ENCODE measurements at places on chromosomes 11 and 22. TPM values are rescaled to one million over a fixed set of nuclear protein-coding genes. Genes with fewer than 3 reads are reported as not detected.

Gene PDE2A
- 19.6 TPM for total RNA-seq

Gene CSF2RB
- 2.8 TPM for total RNA-seq

DNA sequence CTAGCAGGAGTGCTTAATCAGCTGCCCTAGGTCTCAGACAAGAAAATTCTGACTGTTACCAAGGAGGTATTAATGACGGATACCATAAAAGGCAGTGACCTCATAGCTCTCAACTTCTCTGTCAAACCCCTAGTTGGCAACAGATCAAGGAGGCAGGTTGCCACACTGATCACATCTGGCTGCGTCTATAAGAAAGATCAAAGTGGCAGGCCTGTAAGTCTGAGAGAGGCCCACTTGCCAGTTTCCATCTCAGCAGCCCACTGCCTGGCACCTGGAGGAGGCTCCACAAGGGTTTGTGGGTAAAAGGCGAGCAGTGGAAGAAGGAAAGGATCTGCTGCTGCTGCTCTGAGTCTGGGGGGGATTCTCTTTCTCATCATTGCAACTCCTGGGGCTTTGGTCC lies 239.6 kb upstream of the MPPED2 start:
- H3K4me1 ChIP-seq = no peaks in the 10 kb centered on the region
- no peaks in the 10 kb centered on the region for H3K27me3 ChIP-seq
- H3K36me3 ChIP-seq = no peaks in the 10 kb centered on the region
- no peak for DNase-seq
- no peak overlapping the region for H3K4me3 ChIP-seq
- no peak overlapping the region for H3K27ac ChIP-seq

DNA sequence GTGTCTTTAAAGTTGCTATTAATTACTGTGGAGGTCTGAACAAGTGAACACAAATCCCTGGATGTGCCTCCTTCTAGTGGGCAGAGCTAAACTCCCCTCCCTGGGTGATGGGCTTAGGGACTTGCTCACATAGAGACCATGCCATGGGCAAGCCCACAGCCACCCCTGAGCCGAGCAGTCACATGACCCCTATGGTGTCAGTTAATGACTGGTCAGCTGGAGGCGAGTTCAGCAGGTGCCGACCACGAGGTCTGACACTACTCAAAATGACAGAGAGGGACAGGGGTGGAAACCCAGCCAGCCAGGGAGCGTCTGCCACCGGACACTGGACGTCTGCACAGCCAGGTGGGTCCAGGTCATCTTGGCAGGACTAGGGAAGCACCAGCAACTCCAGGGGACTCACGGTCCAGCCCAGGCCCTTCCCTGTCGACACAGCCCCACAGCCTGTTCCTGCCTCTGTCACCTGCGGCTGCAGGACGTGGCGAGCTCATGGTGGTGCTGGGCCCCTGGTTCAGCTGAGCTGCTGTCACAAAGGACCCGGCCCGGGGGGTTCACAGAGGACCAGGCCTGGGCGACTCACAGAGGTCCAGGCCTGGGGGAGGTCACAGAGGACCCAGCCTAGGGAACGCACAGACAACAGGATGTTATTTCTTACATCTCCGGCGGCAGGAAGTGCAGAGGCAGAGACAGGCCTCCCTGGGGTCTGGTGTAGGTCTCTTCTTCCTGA lies 135.0 kb downstream of the BRD1 start:
- H3K27ac ChIP-seq = no peak overlapping the region
- no peaks in the 10 kb centered on the region for H3K4me1 ChIP-seq
- no peak for DNase-seq
- no peak overlapping the region for H3K4me3 ChIP-seq

GRCh38 chr11:1422481-1422880 lies 32.7 kb downstream of the BRSK2 start:
- no peaks in the 10 kb centered on the region for H3K4me1 ChIP-seq
- H3K27me3 ChIP-seq = peaks cover 20% of the 10 kb centered on the region
- H3K4me3 ChIP-seq = no peak overlapping the region
- no peaks in the 10 kb centered on the region for H3K36me3 ChIP-seq
- no peak for DNase-seq

GRCh38 chr11:65897020-65897471 lies 3.1 kb downstream of the FOSL1 start:
- H3K27ac ChIP-seq = no peak overlapping the region
- H3K4me3 ChIP-seq = no peak overlapping the region
- peaks cover 52% of the 10 kb centered on the region for H3K4me1 ChIP-seq
- DNase-seq = no peak
- H3K27me3 ChIP-seq = peaks cover 15% of the 10 kb centered on the region
- no peaks in the 10 kb centered on the region for H3K36me3 ChIP-seq

DNA sequence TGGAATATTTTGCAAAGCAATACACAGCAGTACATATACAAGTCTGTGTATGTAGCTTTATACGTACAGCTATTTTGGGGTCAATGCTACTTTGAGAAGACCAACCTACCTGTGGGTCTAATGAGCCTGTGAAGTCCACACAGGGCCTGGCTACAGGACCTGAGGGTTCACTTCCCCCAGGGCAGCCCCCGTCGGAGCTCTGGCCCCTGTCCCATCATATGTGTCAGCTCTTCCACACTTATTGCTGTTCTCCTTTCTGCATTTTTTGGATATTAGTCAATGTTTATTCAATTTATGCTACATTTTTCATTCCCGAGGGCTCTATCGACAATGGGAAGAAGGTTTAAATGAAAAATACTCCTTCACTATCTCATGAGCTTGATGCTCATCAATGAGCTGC lies 1473.6 kb downstream of the BRD1 start:
- peaks cover 100% of the 10 kb centered on the region for H3K27me3 ChIP-seq
- no peak overlapping the region for H3K27ac ChIP-seq
- no peaks in the 10 kb centered on the region for H3K36me3 ChIP-seq
- DNase-seq = no peak
- no peak overlapping the region for H3K4me3 ChIP-seq

DNA sequence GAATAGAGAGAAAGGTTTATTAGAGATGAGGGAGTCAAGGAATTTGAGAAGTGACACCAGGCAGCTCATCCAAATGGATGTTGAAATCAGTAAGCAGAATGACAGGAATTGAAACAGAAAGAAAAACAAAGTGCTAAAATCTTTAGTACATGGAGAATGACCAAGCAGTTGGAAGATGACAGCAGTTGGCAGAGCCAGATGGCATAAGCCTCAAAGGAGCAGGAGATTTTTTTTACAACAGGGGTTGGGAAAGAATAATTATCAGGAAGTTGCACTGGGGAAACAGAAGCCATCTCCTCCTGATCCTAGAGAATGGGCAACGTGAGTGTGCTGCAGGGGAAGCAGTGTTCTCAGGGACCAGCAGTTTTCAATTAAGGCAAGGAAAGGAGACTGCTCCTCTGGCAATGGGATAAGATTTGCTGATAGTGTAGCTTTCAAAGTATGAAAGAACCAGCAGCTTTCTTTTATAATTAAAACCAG lies 28.9 kb downstream of the RAB39A start:
- H3K4me1 ChIP-seq = no peaks in the 10 kb centered on the region
- no peaks in the 10 kb centered on the region for H3K36me3 ChIP-seq
- peaks cover 33% of the 10 kb centered on the region for H3K27me3 ChIP-seq
- DNase-seq = no peak

GRCh38 chr11:72755713-72756285 lies 3.6 kb upstream of the ARAP1 start:
- no peak overlapping the region for H3K27ac ChIP-seq
- no peak overlapping the region for H3K4me3 ChIP-seq
- H3K4me1 ChIP-seq = peaks cover 43% of the 10 kb centered on the region
- DNase-seq = no peak
- H3K27me3 ChIP-seq = no peaks in the 10 kb centered on the region

DNA sequence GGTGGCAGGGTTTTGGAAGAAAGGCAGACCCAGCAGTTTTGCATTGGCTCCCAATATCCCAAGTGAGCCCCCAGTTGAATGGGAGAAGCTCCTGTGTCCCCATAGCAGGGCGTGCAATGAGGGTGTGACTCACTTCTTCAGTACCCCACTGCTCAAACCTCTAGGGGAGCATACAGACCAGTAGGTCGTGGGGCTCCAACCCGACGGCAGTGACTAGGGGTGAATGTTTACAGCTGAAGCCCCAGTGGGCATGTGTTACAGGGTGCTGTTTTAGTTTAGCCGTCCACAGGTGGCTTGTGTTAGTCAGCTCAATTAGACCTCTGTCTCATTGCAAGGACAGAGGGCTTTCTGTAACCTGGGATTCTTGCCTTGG lies 564.5 kb upstream of the CNTN5 start:
- no peaks in the 10 kb centered on the region for H3K36me3 ChIP-seq
- H3K27me3 ChIP-seq = no peaks in the 10 kb centered on the region

GRCh38 chr11:121497176-121497998 lies 44.6 kb upstream of the SORL1-AS1 start:
- H3K27me3 ChIP-seq = no peaks in the 10 kb centered on the region
- H3K27ac ChIP-seq = no peak overlapping the region
- no peaks in the 10 kb centered on the region for H3K4me1 ChIP-seq

DNA sequence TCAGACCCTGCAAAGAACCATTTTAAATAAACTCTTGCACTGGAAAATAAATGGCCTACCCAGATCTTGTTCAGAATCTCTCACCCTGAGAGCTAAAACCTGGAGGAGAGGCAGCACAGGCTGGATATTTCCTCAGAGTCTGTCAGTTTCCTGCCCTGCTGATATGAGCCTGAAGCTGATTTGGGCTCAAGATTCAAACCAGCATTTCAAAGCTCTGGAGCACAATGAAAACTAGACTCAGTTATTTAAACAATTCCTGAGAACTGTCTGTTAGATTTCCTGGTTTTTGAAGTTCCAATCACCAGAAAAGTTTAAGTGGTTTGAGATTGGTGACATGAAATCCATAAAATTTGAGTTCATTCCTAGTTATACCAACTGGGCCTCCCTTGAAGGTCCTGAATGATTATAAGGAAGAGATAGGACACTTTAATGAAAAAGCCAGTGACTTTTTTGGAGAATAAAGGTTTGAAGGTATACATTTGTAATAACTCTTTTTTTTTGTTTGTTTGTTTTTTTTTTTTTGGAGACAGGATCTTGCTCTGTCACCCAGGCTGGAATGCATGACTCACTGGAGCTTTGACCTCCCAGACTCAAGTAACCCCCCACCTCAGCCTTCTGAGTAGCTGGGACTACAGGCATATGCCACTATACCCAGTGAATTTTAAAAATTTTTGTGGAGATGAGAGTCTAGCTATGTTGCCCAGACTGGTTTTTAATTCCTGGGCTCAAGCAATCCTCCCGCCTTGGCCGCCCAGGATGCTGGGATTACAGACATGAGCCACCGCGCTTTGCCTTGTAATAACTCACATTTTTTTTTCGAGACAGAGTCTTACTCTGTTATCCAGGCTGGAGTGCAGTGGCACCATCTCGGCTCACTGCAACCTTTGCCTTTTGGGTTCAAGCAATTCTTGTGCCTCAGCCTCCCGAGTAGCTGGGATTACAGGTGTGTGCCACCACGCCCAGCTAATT lies 8.0 kb upstream of the ESAM start:
- H3K27ac ChIP-seq = no peak overlapping the region
- H3K4me3 ChIP-seq = no peak overlapping the region
- H3K36me3 ChIP-seq = peaks cover 82% of the 10 kb centered on the region

DNA sequence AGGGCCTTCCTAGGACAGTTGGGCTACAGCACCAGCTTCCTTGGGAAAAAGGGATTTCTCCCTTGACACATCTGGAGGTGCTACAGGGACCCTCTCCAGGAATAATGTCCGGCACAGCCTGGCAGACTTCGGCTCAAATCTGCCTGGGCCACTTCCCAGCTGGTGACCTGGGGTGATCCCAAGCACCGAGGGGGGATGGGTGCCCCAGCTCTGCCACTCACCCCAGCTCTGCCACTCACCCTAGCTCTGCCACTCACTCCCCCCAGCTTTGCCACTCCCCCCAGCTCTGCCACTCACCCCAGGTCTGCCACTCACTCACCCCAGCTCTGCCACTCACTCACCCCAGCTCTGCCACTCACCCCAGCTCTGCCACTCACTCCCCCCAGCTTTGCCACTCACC lies 9.9 kb downstream of the OSBPL5 start:
- no peaks in the 10 kb centered on the region for H3K27me3 ChIP-seq
- H3K4me1 ChIP-seq = peaks cover 98% of the 10 kb centered on the region
- H3K27ac ChIP-seq = peak overlapping the region; percentile 78
- peak; percentile 16 for DNase-seq
- peaks cover 11% of the 10 kb centered on the region for H3K36me3 ChIP-seq
- peak overlapping the region; percentile 29 for H3K4me3 ChIP-seq

GRCh38 chr22:36343720-36344105 lies 44.1 kb downstream of the MYH9 start:
- H3K4me3 ChIP-seq = no peak overlapping the region
- peaks cover 100% of the 10 kb centered on the region for H3K4me1 ChIP-seq
- no peaks in the 10 kb centered on the region for H3K27me3 ChIP-seq
- no peak for DNase-seq
- peaks cover 79% of the 10 kb centered on the region for H3K36me3 ChIP-seq

DNA sequence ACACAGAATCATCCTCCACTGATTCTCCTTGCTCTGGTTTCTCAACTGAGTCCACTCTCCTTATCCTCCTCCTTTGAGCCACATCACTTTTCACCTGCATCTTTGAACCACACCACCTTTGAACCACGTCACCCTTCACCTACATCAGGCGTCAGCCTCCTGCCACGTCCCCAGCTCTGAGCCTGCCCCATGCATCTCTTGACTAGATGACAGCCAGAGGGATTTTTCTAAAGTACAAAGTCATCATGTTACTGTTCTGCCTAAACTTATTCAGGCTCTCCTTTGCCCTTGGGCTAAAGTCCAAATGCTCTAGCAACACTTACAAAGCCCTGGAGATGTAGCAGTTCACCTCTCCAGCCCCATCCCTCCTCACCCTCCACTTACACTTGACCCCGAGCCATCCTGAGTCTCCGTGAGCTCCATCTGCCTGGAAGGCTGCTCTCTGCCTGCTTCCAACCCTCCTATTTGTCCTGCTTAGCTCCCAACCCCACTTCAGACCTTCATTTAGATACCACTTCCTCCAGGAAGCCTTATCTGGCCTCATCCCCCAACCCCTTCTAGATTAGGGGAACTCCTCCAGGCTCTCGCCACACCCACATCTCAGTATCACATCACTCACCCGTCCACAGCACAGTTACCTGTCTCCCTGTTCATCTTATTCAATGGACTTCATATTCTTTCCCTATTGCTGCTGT lies 3.7 kb upstream of the MS4A10 start:
- DNase-seq = no peak
- no peaks in the 10 kb centered on the region for H3K27me3 ChIP-seq
- no peaks in the 10 kb centered on the region for H3K36me3 ChIP-seq

DNA sequence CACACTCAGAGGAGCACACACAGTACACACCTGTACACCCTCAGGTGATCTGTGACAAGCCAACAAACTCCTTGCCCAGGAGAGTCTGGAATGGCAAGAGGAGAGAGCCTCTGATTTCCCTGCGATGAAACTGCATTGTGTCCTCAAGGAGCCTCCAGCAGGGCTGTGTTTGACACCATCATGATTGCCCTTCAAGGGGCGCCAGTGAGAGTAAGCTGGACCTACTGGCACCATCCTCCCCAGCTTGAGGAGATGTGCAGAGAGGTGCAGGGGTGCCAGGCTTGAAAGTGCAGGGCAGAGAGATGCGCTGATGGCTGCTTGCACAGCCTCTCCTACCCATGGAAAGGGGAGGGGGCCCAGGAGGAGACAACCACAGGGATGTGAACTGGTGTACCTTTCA lies 188.8 kb upstream of the CADM1 start:
- H3K27ac ChIP-seq = no peak overlapping the region
- H3K36me3 ChIP-seq = no peaks in the 10 kb centered on the region
- H3K4me3 ChIP-seq = no peak overlapping the region
- peaks cover 25% of the 10 kb centered on the region for H3K27me3 ChIP-seq
- H3K4me1 ChIP-seq = peaks cover 16% of the 10 kb centered on the region

All from left ventricle myocardium inferior (tissue), 1 donor.